ENCODE measurements at places on chromosomes 7 and 10.
A peak's percentile ranks its signal among the peaks of the same experiment; 100 is the strongest.

- DNase-seq: no peak
Observed at GRCh38 chr10:89566992-89567391, 31.6 kb upstream of the SLC16A12 start.

- DNase-seq: peak; percentile 37
Observed at GRCh38 chr10:132458586-132459300, 61.7 kb downstream of the PWWP2B start.

GRCh38 chr10:89810908-89811525 lies 109.6 kb downstream of the KIF20B start:
- no peak for DNase-seq

DNA sequence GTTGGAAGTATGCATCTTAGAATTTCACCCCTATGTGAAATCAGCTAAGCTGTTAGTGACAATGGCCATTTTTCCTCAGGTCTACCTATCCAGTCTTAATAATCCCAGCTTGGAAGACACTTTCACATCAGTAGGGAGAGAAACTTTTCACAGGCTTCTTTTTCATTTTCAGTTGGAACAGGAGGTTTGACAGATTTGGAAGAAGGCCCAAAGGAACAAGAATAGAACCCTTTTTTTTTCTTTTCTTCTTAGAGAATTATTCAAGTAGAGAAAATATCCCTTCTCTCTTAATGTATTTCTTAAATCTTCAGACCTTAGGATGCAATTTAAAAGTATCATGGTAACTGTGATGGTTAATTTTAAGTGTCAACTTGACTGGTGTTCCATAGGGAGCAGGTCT lies 410.5 kb upstream of the C7orf33 start:
- no peak for DNase-seq

GRCh38 chr7:108384716-108385483 lies 71.3 kb downstream of the NRCAM start:
- no peak for DNase-seq

- no peak for DNase-seq
Observed at GRCh38 chr7:92968502-92968901, 132.1 kb upstream of the CDK6 start.

DNA sequence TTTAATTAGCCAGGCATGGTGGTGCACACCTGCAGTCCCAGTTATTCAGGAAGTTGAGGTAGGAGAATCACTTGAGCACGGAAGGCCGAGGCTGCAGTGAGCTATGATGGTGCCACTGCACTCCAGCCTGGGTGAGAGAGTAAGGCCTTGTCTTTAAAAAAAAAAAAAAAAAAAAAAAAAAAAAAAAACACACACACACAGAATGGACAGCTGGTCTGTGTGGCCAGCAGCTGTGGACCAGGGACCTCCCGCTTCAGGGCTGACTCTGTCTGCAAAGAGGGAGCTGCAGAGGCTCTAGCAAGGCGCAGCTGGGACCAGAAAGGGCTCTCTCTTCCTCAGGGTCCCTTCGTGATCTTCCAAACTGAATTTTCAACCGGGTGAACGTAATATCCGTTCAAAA lies 53.6 kb upstream of the DNAAF5 start:
- no peak for DNase-seq

DNA sequence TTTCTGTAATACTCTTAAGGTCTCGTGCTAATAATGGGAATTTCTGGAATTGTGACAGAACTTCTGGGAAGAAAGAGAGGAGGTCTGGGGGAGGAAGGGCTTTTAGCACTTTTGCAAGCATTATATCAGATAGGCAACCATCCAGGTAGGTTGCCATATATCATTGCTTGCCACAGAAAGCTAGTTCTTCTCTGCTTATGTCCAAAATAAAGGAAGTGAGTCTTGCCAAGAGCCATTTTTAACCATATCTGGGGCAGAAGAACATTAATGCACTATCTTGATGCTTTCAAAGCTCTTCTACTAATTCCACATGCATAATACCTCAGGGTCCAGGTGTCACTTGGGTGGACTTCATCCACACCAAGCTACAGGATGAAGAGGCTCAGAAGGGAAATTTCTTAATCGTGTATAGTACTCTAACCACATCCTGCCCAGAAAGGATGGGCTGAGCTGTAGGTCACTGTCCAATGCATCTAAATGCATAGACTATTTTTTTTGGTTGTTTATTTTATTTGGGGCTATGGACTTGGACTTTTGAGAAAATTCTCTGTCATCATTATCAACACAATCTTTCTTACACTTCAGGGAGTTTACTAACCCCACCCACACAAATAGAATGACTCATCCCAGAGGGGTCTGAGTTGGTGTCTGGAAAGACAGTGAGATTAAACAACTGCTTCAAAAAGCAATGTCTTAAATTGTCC lies 68.9 kb upstream of the ADO start:
- no peak for DNase-seq

GRCh38 chr10:33229949-33230267 lies 104.6 kb downstream of the NRP1 start:
- DNase-seq: no peak

- no peak for DNase-seq
Observed at GRCh38 chr10:70619271-70620019, 16.9 kb upstream of the PRF1 start.

- DNase-seq: no peak
Observed at GRCh38 chr10:92265687-92266258, 25.1 kb downstream of the CPEB3 start.

GRCh38 chr7:1663223-1663622 lies 6.9 kb upstream of the ELFN1 start:
- no peak for DNase-seq

- DNase-seq: peak; percentile 39
Observed at GRCh38 chr10:132575320-132576201, 38.0 kb downstream of the INPP5A start.

GRCh38 chr7:148211740-148212151 lies 378.8 kb upstream of the C7orf33 start:
- no peak for DNase-seq

DNA sequence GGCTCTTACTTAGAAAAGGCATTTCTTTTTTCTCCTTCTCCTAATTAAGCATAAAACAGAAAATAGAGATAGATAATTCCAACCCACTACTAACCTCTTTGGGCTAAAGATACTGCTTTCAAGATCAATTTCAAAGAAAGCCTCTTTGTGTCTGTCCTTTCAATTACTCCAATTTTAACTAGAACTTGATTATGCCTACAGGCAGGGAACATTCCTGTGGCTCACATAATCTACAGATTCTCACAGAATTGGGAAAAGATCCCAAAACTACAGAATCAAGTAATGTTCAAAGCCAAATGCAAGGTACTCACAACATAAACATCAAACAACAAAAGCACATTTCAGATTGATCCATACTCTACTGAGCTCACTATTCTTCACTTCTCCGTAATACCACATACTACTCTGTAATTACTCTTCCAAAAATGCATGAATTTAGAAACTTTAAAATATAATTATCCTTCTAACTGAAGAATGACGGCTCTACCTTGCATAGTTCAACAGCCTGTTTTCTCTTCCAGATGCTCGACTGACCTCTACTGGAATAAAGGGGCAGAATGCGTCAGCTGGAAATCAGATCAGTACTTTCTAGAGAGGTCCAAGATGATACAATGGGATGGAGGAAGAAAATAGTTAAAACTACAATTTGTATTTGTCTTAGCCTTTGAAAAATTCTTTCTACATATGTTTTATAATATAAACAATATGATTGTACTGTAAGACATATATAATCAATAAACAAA lies 3.9 kb downstream of the MTERF1 start:
- DNase-seq: no peak

All from stimulated activated CD8-positive, alpha-beta memory T cell treated with anti-CD3 and anti-CD28 coated beads, Interleukin-15, amount 100 ng/mL, for 48 hours (primary cell).